ENCODE measurements at places on chromosomes 7 and 10.
A peak's percentile ranks its signal among the peaks of the same experiment; 100 is the strongest.

- no peak for DNase-seq
Measured at GRCh38 chr10:101207026-101207425, 22.2 kb downstream of the LBX1 start.

GRCh38 chr10:121250995-121251764, 347.1 kb downstream of the FGFR2 start:
- DNase-seq: no peak

DNA sequence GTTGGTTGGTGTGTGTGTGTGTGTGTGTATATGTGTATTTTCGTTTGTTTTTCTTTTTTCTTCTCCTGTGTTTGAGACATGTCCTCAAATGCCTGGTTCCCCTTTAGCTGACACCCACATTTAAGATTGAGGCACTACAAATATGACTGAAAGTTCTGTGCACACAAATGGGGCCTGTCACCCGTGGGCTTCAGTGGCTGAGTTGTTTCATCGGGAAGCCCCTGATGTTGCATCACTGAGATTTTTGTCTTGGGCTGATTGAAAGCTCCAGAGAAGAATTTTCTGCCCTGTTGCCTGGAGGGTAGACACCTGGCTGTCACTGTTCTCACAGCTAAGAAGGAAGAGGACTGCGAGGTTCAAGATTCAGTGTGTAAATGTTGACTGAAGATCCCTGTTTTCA, 283.8 kb upstream of the C7orf33 start:
- DNase-seq: no peak

GRCh38 chr7:99173787-99174186, 29.9 kb upstream of the SMURF1 start:
- no peak for DNase-seq

- no peak for DNase-seq
Measured at GRCh38 chr10:21724020-21724589, 190.1 kb downstream of the MLLT10 start.

- DNase-seq: no peak
Measured at GRCh38 chr7:1587738-1588137, 17.9 kb upstream of the PSMG3 start.

- DNase-seq: no peak
Measured at GRCh38 chr10:116207690-116208089, 65.3 kb downstream of the GFRA1 start.

GRCh38 chr10:10846504-10846900, 171.2 kb upstream of the CELF2 start:
- DNase-seq: no peak

- no peak for DNase-seq
Measured at GRCh38 chr10:62638062-62638477, 166.4 kb upstream of the ADO start.

GRCh38 chr10:287026-287709, 151.9 kb downstream of the ZMYND11 start:
- DNase-seq: no peak

DNA sequence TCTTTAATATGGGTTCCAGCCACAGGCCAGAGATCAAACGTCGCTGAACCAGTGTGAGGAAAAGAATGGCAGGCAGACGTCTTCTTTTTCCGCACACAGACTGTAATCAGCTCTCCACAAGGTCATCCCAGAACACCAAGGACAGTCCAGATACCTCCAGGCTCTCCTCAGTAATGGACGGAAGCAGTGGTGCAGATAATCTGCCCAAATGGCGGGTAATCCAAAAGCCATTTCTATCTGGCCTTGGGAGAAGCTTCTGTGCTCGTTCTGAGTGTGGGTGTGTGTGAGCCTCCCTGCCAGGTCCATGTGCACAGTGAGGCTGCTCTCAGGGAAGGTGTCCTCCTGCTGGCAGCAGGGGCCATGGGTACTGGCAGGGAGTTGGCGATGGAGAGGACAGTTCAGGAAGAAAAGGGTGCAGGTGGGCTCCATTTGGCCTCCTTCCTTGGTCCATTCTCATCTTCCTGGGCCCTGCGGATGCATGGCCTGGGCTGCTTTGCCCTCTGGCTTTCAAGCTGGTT, 15.6 kb upstream of the TEX36 start:
- DNase-seq: no peak

DNA sequence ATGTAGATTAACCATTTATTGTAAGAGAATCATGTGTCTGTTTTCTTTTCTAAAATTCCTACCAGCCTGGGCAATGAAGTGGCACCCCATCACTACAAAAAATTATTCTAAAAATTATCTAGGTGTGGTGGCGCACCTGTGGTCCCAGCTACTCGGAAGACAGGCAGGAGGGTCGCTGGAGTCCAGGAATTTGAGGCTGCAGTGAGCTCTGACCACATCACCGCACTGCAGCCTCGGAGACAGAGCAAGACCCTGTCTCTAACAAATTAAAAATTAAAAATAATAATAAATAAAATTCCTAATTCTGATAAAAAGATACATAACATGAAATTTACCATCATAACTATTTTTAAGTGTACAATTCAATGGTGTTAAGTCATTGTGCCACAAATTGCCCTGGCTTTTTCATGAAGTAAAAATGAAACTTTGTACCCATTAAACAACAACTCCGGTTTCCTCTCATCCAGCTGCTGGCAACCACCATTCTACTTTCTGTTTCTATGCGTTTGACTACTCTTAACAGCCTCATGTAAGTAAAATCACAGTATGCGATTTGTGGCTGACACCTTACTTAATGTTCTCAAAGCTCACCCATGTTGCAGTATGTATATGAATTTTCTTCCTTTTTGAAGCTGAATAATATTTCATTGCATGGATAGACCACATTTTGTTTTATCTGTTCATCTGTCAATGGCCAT, 20.6 kb upstream of the USP6NL start:
- no peak for DNase-seq

- DNase-seq: no peak
Measured at GRCh38 chr7:32501522-32501921, 6.2 kb downstream of the AVL9 start.

DNA sequence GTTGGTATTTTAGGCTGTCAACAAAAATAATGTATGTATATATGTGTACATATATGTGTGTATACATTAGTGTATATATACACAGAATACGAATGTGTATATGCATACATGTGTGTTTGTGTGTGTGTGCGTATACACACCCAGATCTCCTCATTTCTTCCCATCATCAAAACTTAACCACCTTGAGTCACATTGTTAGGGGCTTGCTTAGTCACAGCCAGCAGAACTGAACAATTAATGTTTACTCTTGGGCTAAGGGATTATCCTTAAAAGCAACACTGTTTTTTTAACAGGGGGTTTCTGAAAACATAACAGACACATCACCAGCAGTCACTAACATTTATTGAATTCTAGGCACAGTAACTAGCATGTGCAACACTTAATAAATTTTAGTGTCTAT, 83.0 kb upstream of the ASAH2 start:
- DNase-seq: no peak

- no peak for DNase-seq
Measured at GRCh38 chr10:33661580-33662336, 327.3 kb upstream of the NRP1 start.

- DNase-seq: no peak
Measured at GRCh38 chr7:105141068-105141467, 127.1 kb downstream of the KMT2E start.

GRCh38 chr10:44845361-44846175, 65.6 kb upstream of the TMEM72 start:
- DNase-seq: no peak

- DNase-seq: peak; percentile 2
Measured at GRCh38 chr7:134513169-134513752, 14.1 kb upstream of the AKR1B10 start.

DNA sequence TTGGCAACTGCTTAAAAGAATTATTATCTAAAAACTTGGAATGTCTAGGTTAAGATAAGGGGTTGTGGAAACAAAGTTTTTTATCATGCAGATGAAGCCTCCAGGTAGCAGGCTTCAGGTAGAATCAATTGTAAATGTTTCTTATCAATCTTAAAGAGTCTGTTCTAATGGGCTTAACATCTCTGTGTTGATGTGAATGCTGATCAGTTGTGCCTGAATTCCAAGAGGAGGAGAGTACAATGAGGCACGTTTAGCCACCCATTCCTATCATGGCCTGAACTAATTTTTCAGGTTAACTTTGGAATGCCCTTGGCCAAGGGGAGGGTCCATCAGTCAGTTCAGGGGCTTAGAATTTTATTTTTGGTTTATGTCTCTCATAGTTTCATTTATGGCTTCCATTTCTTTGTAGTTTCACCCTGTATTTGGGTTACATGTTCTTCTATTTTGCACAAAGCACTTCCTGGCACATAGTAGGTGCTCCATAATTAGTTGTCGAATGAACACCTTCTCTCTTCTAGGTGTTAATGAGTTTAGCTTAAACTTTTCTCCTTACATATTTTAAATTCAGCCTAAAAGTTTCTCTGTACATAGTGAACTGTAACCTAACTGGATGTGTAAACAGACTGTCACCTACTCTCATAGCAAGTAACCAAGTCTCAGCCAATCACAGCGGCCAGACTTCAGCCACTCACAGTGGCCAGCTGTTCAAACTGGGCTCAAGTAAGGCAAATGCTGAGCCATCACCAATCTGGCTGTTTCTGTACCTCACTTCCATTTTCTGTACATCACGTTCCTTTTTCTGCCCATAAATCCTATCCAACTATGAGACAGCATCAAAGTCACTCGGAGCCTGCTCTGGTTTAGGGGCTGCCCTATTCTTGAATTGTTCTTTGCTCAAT, 34.7 kb downstream of the ALOX5 start:
- DNase-seq: no peak

- DNase-seq: no peak
Measured at GRCh38 chr10:4107285-4107851, 322.4 kb upstream of the KLF6 start.

DNA sequence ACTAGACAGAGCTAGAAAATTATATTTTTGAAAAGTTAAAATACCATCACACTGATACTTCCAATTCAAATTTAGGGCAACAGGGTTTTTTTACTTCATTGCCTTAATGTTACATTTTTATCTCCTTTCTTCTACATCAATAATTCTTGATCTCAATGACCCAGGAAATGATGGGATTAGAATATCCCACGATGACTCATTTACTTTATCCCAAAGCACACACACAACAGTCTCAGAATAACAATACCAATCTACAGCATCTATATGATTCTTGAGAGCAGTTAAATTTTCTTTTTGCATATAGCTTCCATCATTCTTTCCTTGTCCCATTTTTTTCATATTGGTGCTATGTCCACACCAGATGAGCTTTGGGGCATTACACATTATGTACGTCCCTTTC, 98.4 kb upstream of the EEPD1 start:
- no peak for DNase-seq

DNA sequence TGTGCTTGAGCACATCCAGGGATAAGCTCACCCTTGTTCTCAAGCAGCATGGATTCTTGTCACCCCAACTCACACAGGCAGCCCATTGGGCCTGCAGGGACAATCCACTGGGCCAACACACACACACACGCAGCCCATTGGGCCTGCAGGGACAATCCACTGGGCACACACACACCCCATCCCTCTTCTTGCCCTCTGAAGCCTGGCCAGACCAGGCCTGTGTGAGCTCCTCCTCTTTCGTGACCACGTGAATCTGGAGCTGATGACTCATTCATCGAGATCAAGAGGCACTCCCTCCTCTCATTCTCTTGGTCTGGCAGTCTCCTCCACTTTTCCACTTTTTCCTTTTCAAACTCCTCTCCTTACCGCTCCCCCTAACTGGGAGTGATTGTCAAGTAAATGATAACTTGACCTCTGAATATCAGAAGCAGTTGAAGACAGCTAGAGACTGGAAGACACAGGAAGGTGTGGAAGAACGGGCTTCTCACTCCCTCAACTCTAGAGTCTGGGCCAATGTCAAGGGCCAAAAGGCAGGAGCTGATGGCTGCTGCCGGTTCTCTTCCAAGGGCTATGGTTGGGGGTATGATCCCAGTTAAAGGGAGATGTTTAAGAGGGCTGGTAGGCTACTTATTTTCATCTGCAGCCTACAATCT, 89.7 kb downstream of the HIPK2 start:
- DNase-seq: no peak

- no peak for DNase-seq
Measured at GRCh38 chr7:67843001-67843565, 846.5 kb downstream of the TYW1 start.

GRCh38 chr7:117590191-117590590, 110.4 kb downstream of the CFTR start:
- DNase-seq: no peak

- no peak for DNase-seq
Measured at GRCh38 chr7:2843711-2844152, 376 bp downstream of the GNA12 start.

GRCh38 chr7:504221-505111, 15.2 kb downstream of the PDGFA start:
- no peak for DNase-seq

DNA sequence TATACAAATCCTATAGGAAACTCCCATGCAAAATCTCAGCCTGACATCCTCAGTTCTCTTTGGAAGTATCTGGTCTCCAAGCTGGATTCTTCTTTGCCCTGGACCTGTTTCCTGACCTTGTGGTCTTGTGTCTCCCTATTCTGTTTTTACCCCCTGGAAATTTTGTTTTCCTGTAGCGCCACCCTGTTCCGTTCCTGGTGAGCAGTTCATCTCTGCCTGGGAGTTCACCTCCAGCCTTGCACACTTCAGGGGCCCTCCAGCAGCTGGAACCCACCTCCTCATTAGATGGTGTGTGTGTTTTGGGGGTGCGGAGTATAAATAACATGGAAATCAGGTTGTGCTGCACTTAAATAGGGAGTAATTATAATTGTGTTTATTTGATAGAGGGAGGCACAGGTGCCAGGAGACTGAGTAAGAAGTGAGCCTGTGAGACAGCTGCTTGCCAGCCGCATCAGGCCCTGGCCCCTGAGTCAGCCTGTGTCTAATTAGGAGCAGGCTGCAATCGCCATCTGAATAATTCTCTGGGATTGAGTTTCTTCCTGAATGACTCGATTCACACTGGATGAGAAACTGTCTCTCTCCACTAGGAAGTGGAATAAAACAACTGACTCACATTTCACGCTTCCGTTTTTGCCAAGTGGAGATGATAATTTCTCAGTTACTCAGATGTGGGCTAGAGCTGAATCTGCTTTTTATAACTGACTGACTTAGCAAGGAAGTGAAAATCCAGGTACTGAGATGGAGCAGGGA, 69.4 kb upstream of the HECTD2 start:
- DNase-seq: no peak

- DNase-seq: no peak
Measured at GRCh38 chr7:88357781-88358525, 51.3 kb upstream of the STEAP4 start.
